ENCODE measurements at places on chromosomes 2 and 18. TPM values are rescaled to one million over a fixed set of nuclear protein-coding genes. Genes with fewer than 3 reads are reported as not detected.
A peak's percentile ranks its signal among the peaks of the same experiment; 100 is the strongest.

DNA sequence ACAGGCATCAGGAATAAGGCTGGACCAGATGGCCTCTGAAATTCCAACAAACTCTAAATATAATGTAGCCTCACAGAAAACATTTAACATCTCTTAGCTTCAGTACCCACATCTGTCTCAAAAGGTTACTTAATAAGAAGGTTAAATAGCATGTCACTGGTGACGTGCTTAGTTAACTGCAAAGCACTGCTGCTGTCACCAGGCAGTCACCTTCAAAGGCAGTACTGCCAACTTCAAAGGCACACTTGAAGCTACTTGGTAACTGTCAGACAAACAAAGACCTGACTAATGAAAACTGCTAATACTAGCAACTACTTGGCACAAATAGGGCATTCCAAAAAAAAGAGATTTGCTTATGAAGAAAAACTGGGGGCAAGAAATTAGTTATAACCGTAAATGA lies 36.2 kb downstream of the EPG5 start:
- H3K27ac ChIP-seq, result no peak overlapping the region
- DNase-seq, result no peak
- H3K4me1 ChIP-seq, result no peaks in the 10 kb centered on the region
- H3K4me3 ChIP-seq, result no peak overlapping the region

DNA sequence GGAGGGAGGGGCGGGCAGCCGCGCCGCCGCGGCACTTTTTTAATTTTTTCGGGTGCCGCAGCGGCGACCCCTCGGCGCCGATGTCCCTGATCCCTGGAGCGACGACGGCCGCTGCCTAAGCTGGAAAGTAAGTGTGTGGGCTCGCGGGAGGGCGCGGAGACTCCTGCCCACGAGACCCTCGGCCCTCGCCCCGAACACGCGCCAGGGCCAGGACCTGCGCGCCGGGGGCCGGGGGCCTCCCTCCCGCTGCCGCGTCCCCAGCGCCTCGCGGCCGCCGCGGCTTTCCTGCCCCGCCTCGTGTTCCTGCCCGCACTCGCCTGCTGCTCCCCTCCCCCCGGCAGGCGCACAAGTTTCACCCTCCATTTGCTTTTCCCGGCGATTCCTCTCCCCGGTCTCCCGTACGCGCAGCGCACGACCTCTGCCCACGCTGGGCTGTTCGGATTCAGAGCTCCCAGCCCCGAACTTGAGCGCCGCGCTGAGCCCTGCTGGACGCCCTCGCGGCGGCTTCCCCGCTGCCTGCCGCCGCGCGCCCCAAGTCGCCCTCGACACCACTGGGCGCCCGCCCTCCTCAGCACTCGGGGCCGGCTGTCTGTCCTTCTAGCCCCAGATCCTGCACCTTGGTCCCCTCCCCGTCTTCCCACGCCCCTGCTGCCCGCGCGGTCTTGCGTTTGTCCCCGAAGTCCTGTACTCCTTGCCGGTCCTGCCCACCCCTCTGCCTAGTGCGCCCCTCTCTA lies 507 bp downstream of the PKP4 start:
- H3K27ac ChIP-seq, result peak overlapping the region; percentile 81
- DNase-seq, result no peak
- peaks cover 6% of the 10 kb centered on the region for H3K4me1 ChIP-seq
- peak overlapping the region; percentile 90 for H3K4me3 ChIP-seq
- no peaks in the 10 kb centered on the region for H3K36me3 ChIP-seq

- H3K27ac ChIP-seq, result no peak overlapping the region
- no peak for DNase-seq
Measured at GRCh38 chr18:46693996-46694395, 37.0 kb upstream of the LOXHD1 start.

The LIMS1 gene
- total RNA-seq, result 39.0 TPM

- DNase-seq, result no peak
- no peaks in the 10 kb centered on the region for H3K36me3 ChIP-seq
- no peak overlapping the region for H3K27ac ChIP-seq
- no peaks in the 10 kb centered on the region for H3K4me1 ChIP-seq
- no peak overlapping the region for H3K4me3 ChIP-seq
- H3K27me3 ChIP-seq, result no peaks in the 10 kb centered on the region
Measured at GRCh38 chr2:151269798-151270568, 8.3 kb upstream of the RBM43 start.

DNA sequence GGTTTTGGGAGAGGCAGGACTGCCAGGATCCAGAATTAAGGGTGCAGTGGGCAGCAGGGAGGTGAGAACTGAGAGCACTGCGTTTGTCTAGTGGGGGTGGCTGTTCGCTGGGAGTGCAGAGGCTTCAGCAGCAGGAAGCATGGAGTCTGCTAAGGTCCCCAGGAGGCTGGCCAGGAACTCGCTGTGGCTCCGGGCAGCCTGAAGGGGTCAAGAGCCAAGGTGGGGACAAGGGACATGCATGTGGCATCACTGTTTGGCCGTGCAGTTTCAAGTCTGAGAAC lies 43.2 kb upstream of the SEMA4C start:
- no peak overlapping the region for H3K4me3 ChIP-seq
- H3K27ac ChIP-seq, result no peak overlapping the region
- DNase-seq, result no peak
- peaks cover 8% of the 10 kb centered on the region for H3K4me1 ChIP-seq
- H3K27me3 ChIP-seq, result no peaks in the 10 kb centered on the region
- no peaks in the 10 kb centered on the region for H3K36me3 ChIP-seq

DNA sequence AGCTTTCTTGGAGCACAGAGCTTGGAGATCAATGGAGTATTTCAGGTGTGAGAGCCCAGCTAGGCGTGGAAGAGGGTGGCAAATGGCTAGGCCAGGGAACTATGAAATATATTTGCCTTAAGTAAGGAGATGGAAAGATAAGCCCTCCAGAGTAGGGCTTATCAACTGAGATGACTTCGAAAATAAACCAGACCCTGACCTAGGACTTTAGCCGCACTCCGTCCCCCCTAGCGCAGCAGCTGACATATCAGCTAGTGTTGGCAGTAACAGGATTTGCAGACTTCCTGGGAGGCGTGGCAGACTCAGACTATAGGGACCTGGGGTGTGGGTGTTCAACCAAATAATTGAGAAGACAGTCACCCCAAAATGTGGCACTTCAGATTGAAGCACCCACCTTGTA lies 127.7 kb upstream of the EPAS1 start:
- no peak for DNase-seq
- H3K4me3 ChIP-seq, result no peak overlapping the region
- H3K27me3 ChIP-seq, result no peaks in the 10 kb centered on the region
- peaks cover 8% of the 10 kb centered on the region for H3K4me1 ChIP-seq

DNA sequence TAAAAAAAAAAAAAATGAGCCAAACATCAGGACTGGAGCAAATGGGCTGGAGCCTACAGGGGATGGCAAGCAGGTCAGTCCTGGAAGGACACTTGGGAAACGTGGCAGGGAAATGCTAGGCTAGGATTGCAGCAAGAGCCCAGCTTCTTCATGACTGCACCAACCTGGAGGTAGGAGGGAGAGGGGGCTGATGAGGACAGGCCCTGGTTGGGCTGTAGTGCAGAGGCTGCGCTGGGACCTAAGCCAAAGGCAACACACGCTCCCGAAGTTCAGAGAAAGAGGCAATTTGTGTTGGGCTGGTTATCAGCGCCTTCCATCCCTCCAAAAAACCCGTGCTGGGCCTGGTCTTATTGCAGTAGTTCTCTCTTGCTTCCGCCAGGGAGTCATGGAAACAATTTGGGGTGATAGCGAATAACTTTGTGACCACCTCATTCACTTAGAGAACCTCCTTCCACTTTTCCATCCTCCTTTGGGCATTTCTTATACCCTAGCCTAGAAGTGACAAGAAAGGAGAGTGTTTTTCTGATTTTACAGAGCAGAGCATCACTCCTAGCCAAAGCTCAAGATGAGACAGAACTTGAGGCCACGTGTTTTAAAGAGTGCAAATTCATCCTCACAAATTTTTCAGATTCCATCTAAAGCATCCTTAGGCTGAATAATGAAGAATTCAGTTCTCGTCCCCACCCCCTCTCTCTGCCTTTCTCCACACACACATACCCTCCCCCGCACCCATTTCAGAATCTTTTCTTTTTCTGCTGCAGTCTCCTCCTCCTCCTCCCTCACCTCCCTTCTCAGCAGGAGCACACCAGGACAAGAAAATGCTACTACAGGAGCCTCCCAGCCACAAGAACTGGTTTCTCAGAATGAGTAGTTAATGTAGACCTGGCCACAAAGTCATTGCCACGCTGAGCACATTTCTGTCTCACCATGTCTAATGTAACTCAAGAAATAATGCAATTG lies 82.5 kb upstream of the STPG4 start:
- peak overlapping the region; percentile 40 for H3K4me3 ChIP-seq
- H3K27me3 ChIP-seq, result no peaks in the 10 kb centered on the region
- no peaks in the 10 kb centered on the region for H3K36me3 ChIP-seq

- H3K27ac ChIP-seq, result no peak overlapping the region
- H3K27me3 ChIP-seq, result no peaks in the 10 kb centered on the region
- no peaks in the 10 kb centered on the region for H3K36me3 ChIP-seq
- no peak overlapping the region for H3K4me3 ChIP-seq
Measured at GRCh38 chr18:10234912-10235660, 219.3 kb upstream of the APCDD1 start.

DNA sequence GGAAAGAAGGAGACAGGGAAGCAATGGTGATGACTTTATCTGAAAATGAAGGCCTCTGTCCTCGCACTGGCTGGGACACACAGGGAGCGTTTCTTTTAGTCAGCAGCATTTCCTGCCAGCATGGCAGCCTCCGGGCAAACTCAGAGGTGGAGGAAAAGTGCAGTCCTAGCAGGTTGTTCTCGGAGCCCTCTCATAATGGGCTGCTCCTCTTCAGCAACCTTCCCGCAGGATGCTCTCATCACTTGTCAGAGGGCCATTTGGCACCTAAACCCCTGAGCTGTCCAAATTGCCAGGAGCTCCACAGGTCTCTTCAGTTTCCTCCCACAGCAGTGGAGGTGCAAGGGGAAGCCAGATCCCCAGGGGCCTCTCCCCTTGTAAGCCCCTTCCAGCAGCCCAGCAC lies 6.2 kb downstream of the STK39 start:
- H3K27ac ChIP-seq, result no peak overlapping the region
- H3K27me3 ChIP-seq, result no peaks in the 10 kb centered on the region
- no peak overlapping the region for H3K4me3 ChIP-seq
- peaks cover 3% of the 10 kb centered on the region for H3K4me1 ChIP-seq
